Heart right ventricle (tissue), 16 donors: ENCODE measurements at places on chromosomes 6 and 20.

- no peak for DNase-seq
Observed at GRCh38 chr6:116144605-116145004, 18.7 kb upstream of the COL10A1 start.

- no peak for DNase-seq
Observed at GRCh38 chr20:57450931-57451330, 59.7 kb downstream of the RBM38 start.

DNA sequence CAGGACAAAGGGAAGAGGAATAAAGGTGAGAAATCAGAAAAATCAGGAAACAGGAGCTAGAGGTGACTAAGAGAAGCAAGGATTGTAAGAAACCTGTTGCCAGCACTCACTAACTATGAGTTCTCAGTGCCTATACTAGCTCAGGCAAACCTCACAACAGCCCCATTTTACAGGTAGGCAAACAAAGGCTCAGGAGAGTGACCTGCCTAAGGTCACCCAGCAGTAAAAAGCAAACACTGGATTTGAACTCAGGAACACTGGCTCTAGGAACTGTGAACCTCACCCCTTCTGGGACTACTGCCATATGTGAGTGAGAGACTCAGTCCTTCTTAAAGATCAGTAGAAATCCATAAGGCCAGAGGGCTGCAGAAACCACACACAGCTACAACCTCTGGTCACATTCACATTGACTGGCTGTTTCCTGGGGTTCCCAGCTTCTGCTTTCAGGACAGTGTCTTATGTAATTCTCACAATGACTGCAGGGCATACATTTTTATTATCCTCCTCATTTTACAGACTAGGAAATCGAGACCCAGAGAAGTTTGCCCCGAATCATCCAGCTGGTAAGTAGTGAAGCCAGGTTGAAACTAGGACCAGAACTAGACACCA lies 80.7 kb upstream of the MAFB start:
- no peak for DNase-seq

DNA sequence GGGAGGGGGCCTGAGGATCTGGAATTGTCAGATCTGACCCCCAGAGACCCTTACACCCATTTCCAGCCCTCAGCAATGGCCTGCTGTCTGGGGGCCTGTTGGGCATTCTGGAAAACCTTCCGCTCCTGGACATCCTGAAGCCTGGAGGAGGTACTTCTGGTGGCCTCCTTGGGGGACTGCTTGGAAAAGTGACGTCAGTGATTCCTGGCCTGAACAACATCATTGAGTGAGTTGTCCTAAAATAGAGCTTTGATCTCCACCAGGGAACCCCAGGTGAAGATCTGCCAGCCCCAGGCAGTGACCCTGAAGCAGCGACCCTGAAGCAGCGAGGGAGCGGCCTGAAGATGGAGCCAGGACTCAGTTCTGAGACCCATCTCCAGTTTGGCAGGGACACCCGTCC lies 2.2 kb downstream of the BPIFA1 start:
- no peak for DNase-seq

- DNase-seq, result no peak
Observed at GRCh38 chr20:38267296-38267695, 6.8 kb upstream of the KIAA1755 start.

GRCh38 chr6:13853871-13854270 lies 39.5 kb upstream of the MCUR1 start:
- DNase-seq, result no peak

DNA sequence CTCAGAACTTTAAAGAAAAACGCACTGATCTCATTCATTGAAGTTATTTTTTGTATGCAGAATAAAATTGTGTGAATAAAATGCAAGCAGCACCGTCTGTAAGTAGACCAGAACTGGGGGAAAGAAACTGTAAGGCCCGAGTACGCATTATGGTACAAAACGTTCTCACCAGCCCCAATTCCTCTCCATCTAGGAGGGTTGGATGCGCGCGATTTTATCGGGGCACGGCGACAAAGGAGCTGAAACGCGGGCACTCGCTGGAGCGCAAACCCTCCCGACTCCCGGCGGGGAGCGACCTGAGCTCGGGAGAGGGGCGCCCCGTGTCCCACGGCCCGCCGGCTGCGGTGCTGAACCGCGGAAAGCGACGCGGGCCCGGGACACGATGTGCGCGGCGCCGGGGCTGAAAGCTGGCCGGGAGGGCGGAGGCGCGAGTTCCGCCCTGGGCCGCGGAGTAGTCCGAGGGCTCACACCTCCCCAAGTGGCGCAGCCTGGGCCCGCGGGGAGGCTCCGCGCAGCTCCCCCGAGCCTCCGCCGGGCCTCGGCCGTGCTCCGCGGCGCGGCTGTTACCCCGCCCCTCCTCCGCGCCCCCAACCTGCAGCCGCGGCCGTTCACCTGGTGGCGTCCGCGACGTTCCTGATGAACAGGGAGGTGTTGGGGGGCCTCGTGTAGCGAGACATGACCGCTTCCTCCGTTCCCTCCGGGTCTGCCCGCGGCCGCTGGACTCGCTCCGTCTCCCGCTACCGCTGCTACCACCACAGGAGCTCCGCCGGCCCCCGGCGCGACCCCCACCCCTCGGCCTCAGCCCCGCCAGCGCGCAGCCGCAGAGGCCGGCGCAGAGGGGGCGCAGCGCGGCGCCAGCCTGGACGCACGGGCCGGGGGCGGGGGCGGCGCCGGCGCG lies at the start of gene SRSF12:
SRSF12 (minus strand) TSS at position 861 of the 898 bp plus-strand sequence; CDS start at position 677, 184 bp downstream.
- peak; percentile 13 for DNase-seq

DNA sequence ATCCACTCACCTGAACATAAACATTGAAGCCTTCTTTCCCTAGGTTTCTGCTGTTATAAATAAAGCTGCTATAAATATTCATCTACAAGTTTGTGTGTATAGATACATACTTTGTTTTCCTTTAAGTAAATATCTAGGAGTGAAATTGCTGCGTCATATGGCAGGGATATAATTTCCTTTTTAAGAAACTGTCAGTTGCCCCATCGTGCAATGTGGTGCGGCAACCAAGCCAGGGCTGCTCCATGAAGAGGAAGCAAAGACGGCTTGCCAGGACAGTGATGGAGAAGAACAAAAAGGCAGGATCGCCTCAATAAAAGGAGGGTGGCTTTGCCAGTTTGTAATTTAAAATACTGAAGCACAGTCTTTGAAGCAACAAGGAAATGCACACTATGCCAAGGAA lies 36.6 kb downstream of the CITED2 start:
- DNase-seq, result no peak

- no peak for DNase-seq
Observed at GRCh38 chr6:47160702-47161101, 118.6 kb upstream of the ADGRF1 start.

DNA sequence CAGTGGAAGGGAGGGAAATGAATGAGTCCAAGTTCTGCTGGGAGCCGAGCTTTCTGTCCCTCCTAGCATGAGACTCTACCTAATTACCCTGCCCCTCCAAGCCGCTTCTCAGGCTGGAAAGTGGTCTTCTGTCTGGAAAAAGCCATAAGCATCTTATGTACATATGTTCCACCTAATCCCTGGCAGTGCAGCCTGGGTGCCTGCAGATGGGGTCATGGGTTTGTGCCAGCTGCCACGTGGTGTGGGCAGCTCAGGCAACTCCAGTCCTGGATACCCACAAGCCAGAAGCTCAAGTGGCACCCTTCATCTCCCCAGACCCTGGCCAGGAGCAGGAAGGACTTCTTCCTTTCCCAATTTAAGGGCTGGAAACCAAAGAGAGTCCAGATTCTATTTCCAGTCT lies 253.1 kb downstream of the LY86 start:
- DNase-seq, result no peak

- DNase-seq, result no peak
Observed at GRCh38 chr6:113396730-113397129, 460.4 kb upstream of the MARCKS start.

GRCh38 chr20:37995856-37996605 lies 37.2 kb downstream of the TTI1 start:
- DNase-seq, result no peak

- no peak for DNase-seq
Observed at GRCh38 chr6:82094166-82094806, 153.3 kb downstream of the IBTK start.

DNA sequence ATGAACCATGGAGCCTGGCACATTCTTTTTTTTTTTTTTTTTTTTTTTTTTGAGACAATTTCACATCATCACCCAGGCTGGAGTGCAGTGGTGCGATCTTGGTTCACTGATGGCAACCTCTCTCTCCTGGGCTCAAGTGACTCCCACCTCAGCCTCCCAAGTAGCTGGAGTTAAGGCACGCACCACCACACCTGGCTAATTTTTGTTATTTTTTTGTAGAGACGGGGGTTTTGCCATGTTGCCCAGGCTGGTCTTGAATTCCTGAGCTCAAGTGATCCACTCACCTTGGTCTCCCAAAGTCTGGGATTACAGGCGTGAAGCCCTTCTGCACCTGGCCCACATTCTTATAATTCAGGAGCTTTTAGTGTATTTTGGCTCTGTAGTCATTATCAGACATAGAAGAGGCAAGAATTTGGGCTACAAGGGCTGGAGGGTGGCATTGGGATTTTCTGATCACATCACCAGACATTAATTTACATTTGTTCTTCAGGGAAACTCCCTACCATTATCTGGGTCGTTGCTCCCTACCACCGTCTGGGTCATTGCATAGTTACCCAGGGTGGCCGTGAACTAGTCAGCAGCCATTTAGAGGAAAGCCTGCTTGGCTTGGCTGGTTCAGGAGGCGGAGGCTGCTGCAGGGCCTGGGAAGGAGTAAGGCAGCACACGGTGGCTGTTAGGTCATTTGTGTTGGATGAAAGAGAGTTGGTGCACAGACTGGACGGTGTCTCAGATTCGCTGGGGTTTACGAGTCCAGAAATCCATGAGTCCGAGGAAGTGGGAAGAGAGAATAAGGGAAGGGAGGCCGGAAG lies 17.6 kb downstream of the ARID1B start:
- no peak for DNase-seq

GRCh38 chr6:32415521-32416019 lies 8.6 kb upstream of the BTNL2 start:
- peak; percentile 60 for DNase-seq
